ENCODE measurements at places on chromosomes 12 and 14. TPM values are rescaled to one million over a fixed set of nuclear protein-coding genes. Genes with fewer than 3 reads are reported as not detected.

The NRXN3 gene
- 0.27 TPM for polyA plus RNA-seq

The DEGS2 gene
- 4.2 TPM for polyA plus RNA-seq

The NUP107 gene
- polyA plus RNA-seq = 7.6 TPM

The EML5 gene
- 0.94 TPM for polyA plus RNA-seq

The CLEC9A gene
- polyA plus RNA-seq = 0.12 TPM

The TPPP2 gene
- polyA plus RNA-seq = not detected

The CHMP4A gene
- polyA plus RNA-seq = 85.4 TPM

The RIMBP2 gene
- 1.1 TPM for polyA plus RNA-seq

The FBLN5 gene
- polyA plus RNA-seq = 24.0 TPM

The BLTP3B gene
- polyA plus RNA-seq = 2.6 TPM

The TSPAN19 gene
- polyA plus RNA-seq = not detected

The SMOC1 gene
- 6.7 TPM for polyA plus RNA-seq

The ADSS1 gene
- 4.3 TPM for polyA plus RNA-seq

The ARL1 gene
- polyA plus RNA-seq = 27.2 TPM

The KIF26A gene
- polyA plus RNA-seq = 7.7 TPM

The ANKRD33 gene
- polyA plus RNA-seq = not detected

The RHOJ gene
- 3.9 TPM for polyA plus RNA-seq

The E2F7 gene
- not detected for polyA plus RNA-seq

The WNT5B gene
- polyA plus RNA-seq = 2.2 TPM

The RACGAP1 gene
- 3.0 TPM for polyA plus RNA-seq

The SLC38A4 gene
- polyA plus RNA-seq = 1.7 TPM

The MAP3K9 gene
- polyA plus RNA-seq = 1.4 TPM

The CMAS gene
- polyA plus RNA-seq = 20.6 TPM

The ADGRD1 gene
- polyA plus RNA-seq = 11.0 TPM

The DTX3 gene
- 14.5 TPM for polyA plus RNA-seq

The NR1H4 gene
- 0.04 TPM for polyA plus RNA-seq

The IQSEC3 gene
- polyA plus RNA-seq = 0.61 TPM

The SNRPF gene
- 24.4 TPM for polyA plus RNA-seq

The NYNRIN gene
- 3.8 TPM for polyA plus RNA-seq

The RIPK3 gene
- polyA plus RNA-seq = 7.2 TPM

The C1S gene
- 64.1 TPM for polyA plus RNA-seq

The SPX gene
- polyA plus RNA-seq = 9.0 TPM

The LRTM2 gene
- polyA plus RNA-seq = not detected

The LRP1-AS gene
- not detected for polyA plus RNA-seq

The GPR135 gene
- 0.79 TPM for polyA plus RNA-seq

The KLHL28 gene
- 1.9 TPM for polyA plus RNA-seq

The TDP1 gene
- polyA plus RNA-seq = 4.7 TPM

The ACSM4 gene
- not detected for polyA plus RNA-seq

The TRIM9 gene
- polyA plus RNA-seq = 0.41 TPM

The BCL2L14 gene
- polyA plus RNA-seq = not detected

The EIF2S1 gene
- polyA plus RNA-seq = 55.2 TPM

The C12orf42 gene
- polyA plus RNA-seq = not detected

The MUCL1 gene
- not detected for polyA plus RNA-seq

The PKP2 gene
- 3.7 TPM for polyA plus RNA-seq
